Effector memory CD4-positive, alpha-beta T cell (primary cell): ENCODE measurements at places on chromosomes 3 and 15.

DNA sequence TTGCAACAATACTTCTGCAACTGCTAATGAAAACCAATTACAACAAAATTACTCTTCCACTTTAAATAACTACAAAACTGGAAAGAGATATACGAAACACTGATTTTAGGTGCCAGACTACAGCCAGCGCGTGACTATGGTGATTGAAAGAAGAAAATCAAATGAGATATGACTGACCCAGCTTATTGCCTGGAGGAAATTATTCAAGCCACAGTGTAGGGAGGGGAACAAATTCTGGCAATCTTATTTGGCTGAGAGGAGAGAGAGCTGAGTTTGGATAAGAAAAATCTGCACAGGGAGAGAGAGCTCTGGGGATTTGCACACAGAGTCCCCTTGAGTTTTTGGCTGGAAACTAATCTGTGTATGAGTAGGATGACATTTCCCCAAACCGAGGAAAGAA, 470.3 kb upstream of the FRG2C start:
- no peak for DNase-seq

- no peak for DNase-seq
These were observed 256.6 kb downstream of the CNTN3 start for GRCh38 chr3:74357881-74358280.

- DNase-seq: no peak
These were observed 50.7 kb downstream of the XYLB start for GRCh38 chr3:38397320-38397719.

- DNase-seq: no peak
These were observed 32.6 kb downstream of the COL6A5 start for GRCh38 chr3:130377960-130378676.

GRCh38 chr15:52651868-52652267, 27.3 kb downstream of the ATOSA start:
- DNase-seq: peak; percentile 15

DNA sequence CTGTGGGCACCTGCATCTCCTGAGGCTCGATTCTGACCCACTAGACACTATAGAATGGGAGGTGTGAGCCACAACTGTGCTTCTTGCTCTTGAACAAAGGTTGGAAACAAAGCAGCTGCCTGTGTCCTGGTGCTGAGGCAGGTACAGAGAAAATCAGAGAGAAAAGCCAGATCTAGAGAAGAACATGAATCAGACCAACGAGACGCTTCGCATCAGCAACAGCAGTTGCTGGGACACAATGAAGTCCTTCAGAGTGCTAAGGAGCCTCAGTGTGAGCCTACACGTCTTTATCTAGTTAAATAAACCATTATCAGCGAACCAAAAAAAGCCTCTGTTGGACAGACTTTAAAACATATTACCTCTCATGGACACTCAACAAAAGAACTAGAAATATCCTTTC, 86.3 kb upstream of the MEX3B start:
- no peak for DNase-seq

DNA sequence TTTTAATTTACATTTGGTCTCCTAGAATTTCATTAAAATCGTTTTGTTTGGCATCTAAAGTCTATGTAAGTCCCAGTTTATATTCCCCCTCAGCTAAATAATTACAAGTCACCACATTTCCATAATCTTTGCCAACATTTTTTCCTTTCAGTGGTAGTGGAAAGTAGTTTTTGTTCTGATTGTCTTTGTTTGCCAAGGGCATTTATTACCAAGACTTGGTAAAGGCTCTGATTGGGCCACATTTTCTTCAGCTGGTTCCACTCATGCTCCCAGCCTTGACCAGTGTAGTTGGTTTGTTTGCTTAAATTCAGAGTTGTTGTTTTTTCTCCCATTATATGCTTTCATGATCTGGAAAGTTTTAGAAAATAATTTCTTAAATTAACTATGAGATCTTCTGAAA, 153.4 kb upstream of the MME start:
- DNase-seq: no peak

DNA sequence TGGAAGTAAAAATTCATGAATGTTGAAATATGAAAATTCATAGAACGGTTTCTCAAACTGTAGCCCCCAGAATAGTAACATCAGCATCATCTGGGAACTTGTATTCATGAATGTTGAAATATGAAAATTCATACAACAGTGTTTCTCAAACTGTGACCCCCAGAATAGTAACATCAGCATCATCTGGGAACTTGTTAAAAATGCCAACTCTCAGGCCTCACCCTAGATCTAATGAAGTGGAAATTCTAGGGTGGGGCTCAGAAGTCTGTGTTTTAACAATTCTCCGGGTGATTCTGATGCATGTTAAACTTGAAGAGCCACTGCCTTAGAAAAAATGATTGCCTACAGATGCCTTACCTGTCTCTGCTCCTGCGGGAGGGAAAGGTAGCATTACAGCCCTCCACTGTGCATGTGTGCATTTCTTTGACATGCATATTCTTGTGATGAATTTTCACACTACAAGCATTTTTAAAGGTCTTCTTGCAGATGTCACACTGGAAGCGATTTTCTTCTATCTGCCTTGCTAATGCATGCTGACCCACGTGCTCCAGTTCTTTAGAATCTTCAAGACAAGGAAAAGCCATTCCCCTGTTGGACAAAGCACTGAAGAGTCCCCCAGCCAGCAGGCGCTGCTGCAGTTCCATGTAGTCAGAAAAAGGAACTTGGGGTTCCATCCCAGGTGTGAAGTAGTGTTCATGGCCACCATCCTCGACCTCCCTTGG, 21.7 kb downstream of the BNC1 start:
- no peak for DNase-seq
